ENCODE measurements at places on chromosomes 4 and X.

GRCh38 chrX:24696294-24696693 is 2.6 kb downstream of the POLA1 start:
- no peak for DNase-seq

- DNase-seq: no peak
Measured at GRCh38 chr4:131531087-131531486, 1618.0 kb upstream of the PCDH10 start.

- no peak for DNase-seq
Measured at GRCh38 chr4:152697284-152698088, 17.7 kb upstream of the TMEM154 start.

DNA sequence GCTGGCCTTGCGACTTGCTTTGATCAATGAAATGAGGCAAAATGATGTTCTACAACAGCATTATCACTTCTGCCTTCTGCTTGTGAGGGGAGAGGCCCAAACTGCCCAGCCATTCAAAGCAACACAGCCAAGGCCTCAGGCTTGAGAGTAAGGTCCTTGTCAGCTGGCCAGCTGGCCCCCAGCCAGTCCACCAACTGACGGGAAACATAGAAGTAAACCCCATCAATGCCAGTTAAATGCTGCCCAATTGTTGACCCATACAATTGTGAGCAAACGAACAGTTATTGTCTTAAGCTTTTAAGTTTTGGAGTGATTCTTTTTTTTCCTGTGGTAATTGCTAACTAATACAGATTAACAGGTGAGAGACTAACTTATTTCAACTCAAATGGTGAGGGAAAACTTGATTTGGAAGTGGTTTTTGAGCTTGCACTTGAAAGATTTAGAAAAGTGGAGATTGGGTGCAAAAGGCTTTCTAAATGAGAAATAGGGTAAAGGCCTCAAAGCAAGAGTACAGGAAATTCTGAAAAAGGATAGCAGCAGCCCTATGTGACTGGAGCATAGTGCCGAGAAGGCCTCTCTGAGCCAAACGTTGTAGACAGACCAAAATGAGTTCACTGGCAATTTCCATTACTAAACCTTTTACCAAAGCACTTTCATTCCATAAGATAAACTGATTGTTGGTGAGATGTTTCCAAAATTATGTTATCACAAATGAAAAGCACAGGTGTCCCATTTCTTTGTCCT is 66.9 kb downstream of the ARHGEF38 start:
- DNase-seq: peak; percentile 61

- no peak for DNase-seq
Measured at GRCh38 chrX:150773634-150774033, 80.4 kb downstream of the MTMR1 start.

- DNase-seq: no peak
Measured at GRCh38 chr4:1094336-1094690, 19.1 kb downstream of the RNF212 start.

DNA sequence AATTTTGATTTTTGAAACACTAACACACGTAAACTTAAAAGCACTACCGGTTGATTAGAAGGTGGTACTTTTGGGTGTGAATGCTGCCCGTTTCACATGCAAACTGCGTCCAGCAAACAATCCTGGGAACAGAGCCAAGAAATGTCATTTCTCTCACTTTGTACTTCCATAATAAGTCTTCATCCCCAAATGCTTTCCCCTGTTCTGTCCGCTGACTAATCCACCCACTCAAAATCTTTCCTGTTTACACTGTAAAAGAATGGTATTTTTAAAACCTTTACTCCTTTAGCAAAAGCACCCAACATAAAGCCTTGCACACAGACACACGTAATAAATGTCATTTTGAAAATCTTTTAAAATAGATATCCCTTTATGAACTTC is 39.1 kb upstream of the PDLIM5 start:
- DNase-seq: peak; percentile 71

DNA sequence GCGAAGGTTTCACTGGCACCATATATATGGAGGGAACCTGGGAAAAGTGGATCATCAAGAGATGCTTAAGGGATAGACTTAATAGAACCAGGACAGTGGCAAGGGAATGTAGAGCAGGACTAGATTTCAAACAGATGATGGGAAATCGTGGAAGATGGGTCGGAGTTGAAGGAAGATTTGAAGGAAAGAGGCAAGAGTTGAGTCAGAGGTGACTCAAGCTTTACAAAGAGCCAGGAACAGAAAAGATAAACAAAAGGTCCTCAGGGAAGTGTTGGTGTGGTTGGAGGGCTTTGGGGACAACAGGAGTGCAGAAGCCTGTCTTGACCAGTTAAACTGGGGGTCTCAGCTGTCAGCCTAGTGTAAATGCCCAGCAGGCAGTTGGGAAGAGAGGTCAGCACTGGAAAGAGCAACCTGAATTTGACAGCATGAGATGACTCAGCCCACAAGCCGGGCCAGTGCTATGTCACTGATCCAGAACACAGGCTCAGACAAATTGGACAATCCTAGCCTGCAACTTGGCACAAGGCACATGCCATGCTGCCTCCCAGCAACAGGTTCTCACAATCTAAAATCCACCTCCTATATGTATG is 230.5 kb downstream of the IDS start:
- peak; percentile 27 for DNase-seq

GRCh38 chr4:3819210-3819919 is 53.2 kb downstream of the ADRA2C start:
- DNase-seq: no peak

- no peak for DNase-seq
Measured at GRCh38 chr4:6322761-6323566, 53.3 kb downstream of the WFS1 start.

DNA sequence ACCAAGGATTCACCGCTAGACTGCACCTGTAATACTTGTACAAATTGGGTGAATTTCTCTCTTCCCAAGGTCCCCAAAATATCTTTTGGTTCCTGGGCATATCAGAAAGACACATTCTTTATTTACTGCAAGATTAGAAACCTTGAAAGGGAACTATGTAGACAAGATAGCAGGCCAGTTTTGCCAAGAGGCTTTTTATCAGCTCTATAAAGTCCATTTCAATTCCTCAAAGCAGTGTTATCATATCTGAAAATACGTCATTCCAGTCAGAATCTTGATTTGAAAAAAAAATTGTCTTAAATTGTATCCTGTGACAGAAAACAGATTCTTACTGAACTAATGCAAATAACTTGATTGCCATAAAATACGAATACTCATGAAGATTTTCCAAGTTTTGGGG is 37.0 kb upstream of the NSG1 start:
- no peak for DNase-seq

GRCh38 chr4:164888096-164888715 is 11.2 kb downstream of the APELA start:
- no peak for DNase-seq

GRCh38 chr4:84529169-84529751 is 30.2 kb upstream of the NKX6-1 start:
- peak; percentile 31 for DNase-seq

DNA sequence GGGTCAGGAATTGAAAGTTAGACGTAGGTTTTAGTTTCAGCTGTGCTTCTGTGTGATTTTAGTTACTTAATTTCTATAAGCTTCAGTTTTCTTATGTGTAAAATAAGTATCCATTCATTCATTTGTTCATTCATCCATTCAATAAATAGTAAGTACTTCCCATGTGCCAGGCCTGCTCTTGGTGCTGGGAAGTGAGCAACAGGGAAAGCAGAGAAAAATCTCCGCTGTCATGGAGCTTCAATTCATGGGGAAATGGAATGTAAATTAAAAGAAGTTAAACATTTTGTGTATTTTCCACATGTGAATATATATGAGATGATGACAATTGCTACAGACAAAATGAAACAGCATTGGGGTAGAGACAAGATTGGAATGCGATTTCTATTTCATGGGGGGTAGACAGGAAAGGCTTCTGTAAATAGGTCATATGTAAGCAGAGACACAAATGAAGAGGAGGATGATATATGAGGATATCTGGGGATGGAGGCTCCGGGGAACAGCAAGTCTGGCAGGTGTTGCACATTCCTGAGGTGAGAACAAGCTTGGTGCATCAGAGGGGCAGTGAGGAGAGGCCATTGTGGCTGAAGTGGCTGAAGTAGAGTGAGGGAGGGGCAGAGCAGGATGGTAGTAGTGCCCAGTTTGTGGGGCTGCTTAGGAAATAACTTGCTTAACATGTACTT is 66.2 kb downstream of the FHIP1A start:
- DNase-seq: peak; percentile 13

GRCh38 chrX:47143894-47144625 is 442 bp downstream of the NDUFB11 start:
- peak; percentile 3 for DNase-seq

- DNase-seq: no peak
Measured at GRCh38 chrX:140091125-140091886, 126.0 kb upstream of the CXorf66 start.

DNA sequence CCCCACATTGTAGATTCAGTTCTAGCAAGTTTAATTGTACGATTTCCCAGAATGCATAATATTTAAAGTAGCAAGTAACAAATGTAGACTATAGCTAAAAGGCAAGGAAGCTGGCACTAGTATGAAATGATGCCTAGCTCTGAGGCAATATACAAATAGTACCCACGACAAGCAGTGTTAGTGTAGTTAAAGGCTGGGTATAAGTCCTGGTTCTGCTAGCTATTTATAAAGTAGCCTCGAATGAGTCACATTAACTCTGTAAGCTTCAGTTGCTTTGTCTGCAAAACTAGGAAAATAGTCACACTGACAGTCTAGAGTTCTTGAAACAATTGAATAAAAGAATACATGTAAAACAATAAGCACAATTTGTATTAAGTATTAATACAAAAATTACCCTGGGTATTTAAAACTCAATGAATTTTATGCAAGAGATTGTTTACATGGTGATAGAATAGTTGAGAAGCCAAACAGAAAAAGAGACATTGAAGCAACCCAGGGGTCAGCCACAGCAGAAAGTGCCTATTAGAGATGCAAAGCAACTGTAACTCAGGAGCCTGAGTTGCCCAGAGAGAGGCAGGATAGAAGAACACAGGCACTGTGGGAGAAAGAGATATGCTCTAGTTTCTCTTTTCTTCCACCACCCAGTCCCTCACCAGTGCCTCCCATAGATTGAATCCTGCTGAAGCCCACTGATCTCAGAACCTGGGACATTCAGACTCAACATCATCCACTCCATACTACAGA is 949.0 kb downstream of the C4orf33 start:
- DNase-seq: no peak

DNA sequence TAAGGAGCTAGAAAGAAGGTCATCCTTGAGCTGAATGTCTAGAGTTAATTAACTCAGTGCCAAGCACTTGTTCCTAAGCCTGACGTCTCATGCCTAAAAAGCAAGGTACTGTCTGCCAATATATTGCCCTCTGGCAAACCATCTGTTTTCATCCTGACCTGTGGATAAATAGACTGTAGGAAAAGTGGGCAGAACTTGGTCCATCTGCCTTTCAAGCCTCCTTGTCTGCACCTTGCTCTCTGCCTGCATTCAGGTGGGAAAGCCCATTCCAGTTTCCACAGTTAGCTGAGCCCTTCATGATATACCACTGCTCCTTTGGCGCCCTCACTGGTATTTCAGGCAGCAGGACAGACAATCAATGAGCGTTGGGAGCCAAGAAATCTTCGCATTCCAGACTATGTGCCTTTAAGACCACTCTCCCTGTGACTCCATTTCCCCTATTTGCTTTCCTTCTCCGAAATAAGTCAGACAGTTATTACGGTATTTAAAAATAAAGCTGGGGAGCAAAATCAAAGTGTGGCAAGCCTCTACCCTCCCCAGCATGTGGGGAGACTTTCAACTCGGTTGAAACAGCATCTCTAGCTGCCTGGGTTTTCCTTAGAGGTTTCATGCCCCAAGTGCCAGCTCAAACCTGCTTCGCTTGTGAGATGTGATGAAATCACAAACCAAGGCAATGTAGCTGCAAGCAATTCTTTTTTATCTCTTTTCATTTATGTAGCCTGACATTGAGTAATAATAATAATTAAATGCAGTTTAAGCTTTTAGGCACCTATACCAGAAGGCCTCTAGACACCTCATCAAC is 2.5 kb upstream of the CCDC149 start:
- no peak for DNase-seq

DNA sequence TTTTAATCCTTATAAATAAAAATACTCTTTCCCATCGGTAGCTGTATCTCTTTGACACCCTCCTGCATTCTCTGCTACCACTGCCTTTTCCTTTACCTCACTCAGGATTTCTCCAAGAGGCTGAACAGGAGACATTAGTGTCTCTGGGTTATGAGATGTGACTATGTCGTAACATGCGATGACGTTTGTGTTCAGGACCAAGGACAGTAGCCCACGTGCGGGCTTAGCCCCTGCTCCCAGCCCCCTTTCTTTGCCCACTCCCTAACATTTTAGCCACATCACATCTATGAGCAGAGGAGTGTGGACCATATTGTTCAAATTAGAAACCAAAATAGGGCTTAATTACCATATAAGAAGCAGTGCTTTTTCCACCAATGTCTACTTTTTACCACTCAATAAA is 369.3 kb downstream of the FBXW7 start:
- no peak for DNase-seq

DNA sequence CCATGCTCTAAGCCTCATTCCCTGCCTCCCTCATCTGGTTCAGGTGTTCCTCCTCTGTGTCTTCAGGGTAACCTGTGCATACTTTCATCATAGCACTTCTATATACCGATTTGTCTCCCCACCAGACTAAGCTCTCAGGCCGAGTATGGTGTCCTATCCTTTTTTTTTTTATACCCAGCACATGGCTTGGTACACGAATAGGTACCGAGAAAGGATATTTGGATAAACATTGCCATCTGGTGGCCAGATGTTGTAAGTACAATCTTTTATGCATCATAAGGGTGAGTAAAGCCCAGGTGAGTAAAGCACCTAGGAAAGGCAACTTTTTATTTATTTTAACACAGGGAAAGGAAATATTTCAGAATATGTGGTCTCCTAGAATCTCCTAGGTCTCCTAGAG is 68.4 kb downstream of the MID2 start:
- peak; percentile 47 for DNase-seq

All from astrocyte of the spinal cord (primary cell).